Nasal cavity respiratory epithelium epithelial cell of viscerocranial mucosa (primary cell): ENCODE measurements at places on chromosomes 5 and 9. TPM values are rescaled to one million over a fixed set of nuclear protein-coding genes. Genes with fewer than 3 reads are reported as not detected.

The AGXT2 gene
- total RNA-seq, result not detected in 2 replicates

The CEL gene
- 0.34 and 5.8 TPM in 2 replicates for total RNA-seq

The MAMDC4 gene
- 1.4 and 6.5 TPM in 2 replicates for total RNA-seq

The ECM2 gene
- total RNA-seq, result 1.7 and 11.0 TPM in 2 replicates

The RIOK2 gene
- total RNA-seq, result 28.7 and 29.8 TPM in 2 replicates

The SLC25A2 gene
- total RNA-seq, result 0.14 TPM in 1 of 2 replicates, not detected in the other

The LCN9 gene
- not detected in 2 replicates for total RNA-seq

The PCDHA9 gene
- total RNA-seq, result under 0.01 and 0.43 TPM in 2 replicates

The AK8 gene
- total RNA-seq, result 0.21 and 0.34 TPM in 2 replicates

The ADRB2 gene
- 20.8 and 24.4 TPM in 2 replicates for total RNA-seq

The PFN3 gene
- total RNA-seq, result not detected in 2 replicates

The HAPLN1 gene
- not detected in 2 replicates for total RNA-seq

The COL23A1 gene
- under 0.01 and 1.2 TPM in 2 replicates for total RNA-seq

The GAPT gene
- not detected in 2 replicates for total RNA-seq

The ZNF879 gene
- total RNA-seq, result 5.5 and 6.4 TPM in 2 replicates

The ADAMTS6 gene
- 12.2 and 28.7 TPM in 2 replicates for total RNA-seq
